Fibroblast of the aortic adventitia (primary cell): ENCODE measurements at places on chromosomes 3 and 15.

DNA sequence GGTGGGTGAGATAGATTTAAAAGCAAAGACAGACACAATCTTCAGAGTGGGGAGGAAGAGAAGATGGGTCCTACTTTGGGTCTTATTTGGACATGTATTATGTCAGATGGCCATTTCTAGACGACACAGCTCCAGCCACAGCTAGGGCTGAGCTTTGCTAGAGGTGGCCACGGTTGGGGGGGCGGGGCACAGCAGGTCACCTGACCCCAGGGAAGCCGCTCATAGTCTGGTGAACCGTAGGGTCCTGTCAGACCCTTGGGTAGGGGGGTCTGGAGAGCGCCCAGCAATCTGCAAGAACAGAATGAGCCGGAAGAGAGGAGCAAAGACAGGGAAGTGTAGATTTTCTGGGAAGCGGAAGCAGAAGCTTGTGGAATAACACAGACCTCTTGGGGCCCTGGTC lies 6.6 kb downstream of the EPB42 start:
- no peak for DNase-seq

- DNase-seq, result no peak
These were observed 307.1 kb downstream of the MECOM start for GRCh38 chr3:169356284-169356955.

GRCh38 chr15:82647835-82648256 lies 683 bp upstream of the CPEB1 start:
- DNase-seq, result no peak

GRCh38 chr15:57005244-57005643 lies 86.8 kb downstream of the TCF12 start:
- no peak for DNase-seq

GRCh38 chr3:185316740-185317412 lies 46.1 kb upstream of the MAP3K13 start:
- peak; percentile 85 for DNase-seq

DNA sequence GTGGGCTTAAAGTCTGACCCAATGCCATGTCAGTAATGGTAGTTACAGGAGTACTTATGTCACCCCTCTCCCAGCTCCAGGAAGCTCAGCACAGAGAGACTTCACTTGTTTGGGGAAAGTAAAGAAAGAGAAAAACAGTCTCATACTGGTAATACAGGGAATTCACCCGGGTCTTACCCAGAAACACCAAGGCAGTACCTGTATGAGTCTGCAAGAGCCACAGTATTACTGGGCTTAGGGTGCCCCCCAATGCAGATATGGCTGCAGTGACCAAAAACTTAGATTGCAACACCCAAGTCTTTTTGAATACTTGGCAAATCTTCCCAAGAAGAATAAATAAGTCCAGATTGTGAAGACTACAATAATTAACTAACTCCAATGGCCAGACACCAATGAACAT lies 622.1 kb downstream of the IGSF11 start:
- DNase-seq, result no peak

DNA sequence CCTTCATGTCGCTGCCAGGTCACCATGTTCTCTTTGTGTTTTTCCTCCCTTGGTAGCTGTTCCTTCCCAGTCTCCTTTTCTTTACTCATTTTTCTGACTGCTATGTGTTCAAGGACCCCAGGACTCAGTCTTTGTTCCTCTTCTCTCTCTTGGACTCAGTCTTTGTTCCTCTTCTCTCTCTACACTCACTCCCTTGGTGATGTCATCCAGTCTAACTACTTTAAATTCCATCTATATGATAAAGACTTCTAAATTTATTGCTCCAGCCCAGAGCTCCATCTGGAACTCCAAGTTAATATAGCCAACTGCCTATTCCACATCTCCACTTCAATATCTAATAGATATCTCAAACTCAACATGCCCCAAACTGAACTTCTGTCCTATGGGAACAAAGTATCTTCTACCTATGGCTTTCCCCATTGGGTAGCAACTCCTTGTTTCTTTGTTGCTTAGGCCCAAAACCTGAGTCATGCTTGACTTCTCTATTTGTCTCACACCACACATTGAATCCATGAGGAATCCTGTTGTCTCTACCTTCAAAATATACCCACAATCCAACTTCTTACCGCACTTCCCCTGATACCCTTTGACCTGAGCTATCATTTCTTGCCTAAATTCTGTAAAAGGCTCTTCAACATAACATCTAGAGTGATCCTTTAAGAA lies 4.9 kb upstream of the DYNC1LI1 start:
- DNase-seq, result no peak

DNA sequence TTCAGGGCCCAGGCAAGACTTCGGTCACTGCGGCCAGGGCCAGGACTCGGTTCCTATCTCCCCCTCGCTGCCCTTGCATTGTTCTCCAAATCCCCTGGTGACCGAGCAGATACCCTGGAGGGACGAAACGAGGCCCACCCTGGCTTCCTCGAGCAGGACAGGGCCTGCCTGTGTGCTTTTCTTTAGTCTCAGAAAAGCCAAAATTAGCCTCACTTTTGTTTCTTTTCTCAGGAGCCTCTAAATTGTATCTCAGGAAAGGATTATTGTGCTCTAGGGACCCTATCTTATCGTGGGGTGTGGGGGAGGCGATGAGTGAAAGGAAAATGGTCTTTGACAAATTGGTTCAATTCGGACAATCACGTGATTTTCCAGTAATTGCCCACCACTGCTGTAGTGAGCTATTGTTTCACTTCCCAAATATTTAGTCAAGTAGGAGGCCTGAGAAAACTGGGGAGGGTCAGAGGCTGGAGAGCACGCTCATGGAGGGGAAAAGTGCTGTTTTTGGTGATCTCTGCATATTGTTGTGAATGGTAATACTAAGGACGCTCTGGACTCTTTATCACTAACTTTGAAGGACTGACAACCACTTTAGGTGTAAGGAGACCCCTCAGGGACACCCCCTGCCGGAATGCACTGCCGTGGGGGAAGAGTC lies 61.6 kb downstream of the TMEM44 start:
- DNase-seq, result peak; percentile 51

- DNase-seq, result no peak
These were observed 139.2 kb upstream of the WNT5A start for GRCh38 chr3:55626279-55626665.

DNA sequence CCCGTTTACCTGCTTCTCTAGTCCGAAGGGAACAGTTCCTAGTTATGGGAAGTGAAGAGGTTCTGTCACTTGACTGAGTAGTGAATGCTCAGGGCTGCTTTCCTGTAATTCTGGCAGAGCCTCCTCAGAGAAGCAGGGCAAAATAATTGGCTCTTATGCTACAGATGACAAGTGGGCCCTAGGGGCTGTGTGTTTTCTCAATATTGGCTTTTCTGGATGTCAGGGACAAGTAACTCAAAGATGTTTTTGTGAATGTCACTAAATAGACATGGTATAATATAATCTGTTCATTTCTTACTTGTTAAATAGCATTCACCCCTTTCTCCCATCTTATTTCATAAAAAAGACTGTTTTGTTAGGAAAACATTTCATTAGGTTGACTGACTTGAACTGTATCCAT lies 40.1 kb downstream of the SGO1 start:
- no peak for DNase-seq

DNA sequence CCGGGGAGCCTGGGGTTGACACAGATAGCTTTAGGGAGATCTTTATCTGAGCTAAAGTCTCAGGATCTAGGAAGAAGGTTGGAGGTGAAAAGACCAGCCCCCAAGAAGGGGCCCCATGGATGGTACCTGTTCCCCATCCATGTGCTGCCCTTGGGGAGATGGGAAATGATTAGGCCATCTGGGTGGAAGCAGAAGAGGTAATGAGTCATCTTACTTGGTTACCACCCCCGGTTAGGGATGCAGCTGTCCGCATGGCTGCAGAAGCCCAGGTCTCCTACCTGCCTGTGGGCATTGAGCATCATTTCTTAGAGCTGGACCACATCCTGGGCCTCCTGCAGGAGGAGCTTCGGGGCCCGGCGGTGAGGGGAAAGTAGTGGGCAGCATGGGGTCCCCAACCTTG lies 3.1 kb upstream of the CPLX3 start:
- no peak for DNase-seq

GRCh38 chr3:155805802-155806618 lies at the start of gene C3orf33:
Gene C3orf33 (minus strand): TSS chr3:155806278. CDS start chr3:155806252, 26 bp downstream.
- DNase-seq, result peak; percentile 45

DNA sequence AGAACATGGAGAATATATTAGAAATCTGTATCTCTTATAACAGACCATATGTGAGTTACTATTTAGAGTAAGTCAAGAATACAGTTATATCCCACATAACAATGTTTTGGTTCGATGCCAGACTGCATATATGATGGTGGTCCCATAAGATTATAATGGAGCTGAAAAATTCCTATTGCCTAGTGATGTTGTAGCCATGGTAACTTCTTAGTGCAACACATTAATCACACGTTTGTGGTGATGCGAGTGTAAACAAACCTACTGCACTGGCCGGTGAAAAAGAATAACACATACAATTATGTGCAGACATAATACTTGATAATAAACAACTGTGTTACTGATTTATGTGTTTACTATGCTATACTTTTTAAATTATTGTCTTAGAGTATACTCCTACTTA lies 69.8 kb upstream of the MNS1 start:
- no peak for DNase-seq

- DNase-seq, result no peak
These were observed 45.7 kb upstream of the ADGRG7 start for GRCh38 chr3:100563652-100564211.

GRCh38 chr3:194163697-194164096 lies 27.7 kb downstream of the HES1 start:
- DNase-seq, result no peak

GRCh38 chr3:9770276-9770812 lies 597 bp upstream of the CAMK1 start:
- DNase-seq, result peak; percentile 69

DNA sequence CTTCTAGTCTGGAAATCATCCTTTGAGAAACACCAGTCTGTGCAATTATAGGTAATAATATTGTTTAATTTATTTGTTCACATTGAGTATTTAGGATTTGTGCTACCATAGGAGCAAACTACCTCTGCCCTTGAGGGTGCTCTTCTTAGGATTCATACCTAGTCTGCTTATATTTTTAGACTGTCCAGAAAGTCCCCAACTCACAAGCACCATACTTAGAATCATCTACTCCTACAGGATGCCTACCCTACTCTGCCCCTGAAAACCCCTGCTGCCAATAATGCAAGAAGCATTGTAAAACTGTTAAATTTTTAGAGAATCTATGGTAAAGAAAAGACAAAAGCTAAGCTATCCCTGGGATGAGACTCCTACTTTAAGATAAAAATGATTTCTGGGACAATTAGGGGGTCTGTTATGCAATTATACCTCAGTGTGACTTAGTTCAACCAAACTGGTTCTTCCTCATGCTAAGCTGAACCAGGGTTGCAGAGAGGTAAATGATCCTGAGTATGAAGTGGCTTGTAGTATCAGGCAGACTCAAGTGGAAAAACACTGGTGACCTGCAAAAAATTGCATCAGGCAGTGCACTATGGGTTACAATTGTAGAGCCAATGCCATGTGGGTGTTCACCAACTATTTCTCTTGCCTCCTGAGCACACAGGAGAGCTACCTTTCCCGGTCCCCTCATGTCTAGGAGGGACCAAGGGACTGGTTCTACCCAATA lies 133.3 kb downstream of the TNIK start:
- no peak for DNase-seq

- DNase-seq, result no peak
These were observed 35.0 kb downstream of the SERP1 start for GRCh38 chr3:150511122-150511821.

DNA sequence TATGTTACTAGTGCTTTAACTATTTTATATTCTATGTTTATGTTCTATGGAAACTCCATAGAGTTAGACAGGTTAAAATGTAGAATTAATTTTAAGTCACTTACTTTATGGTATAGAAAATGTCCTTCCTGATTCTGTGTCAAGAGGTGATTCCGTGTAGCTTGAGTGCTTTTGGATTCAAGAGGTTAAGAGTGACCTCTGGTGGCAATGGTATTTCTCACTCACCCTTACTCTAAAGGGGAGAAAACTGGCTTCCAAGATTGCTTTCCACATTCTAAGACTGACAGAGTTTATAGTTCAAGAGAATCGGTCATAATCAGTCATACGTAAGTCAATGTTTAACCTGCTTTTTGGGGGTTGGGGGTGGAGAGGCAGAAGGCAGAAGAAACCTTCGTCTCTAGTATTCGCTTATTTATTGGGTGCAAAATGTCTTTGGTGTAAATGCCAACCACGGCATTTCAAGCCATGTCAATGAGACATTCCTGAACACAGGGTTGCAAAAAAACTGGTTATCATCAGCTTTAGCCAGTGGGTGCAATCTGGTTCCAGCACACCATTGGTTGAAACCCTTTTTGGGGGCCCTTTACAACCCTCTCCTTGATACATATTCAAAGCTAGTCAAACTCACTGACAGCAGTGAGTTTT lies 92.0 kb upstream of the VGLL3 start:
- DNase-seq, result peak; percentile 85

DNA sequence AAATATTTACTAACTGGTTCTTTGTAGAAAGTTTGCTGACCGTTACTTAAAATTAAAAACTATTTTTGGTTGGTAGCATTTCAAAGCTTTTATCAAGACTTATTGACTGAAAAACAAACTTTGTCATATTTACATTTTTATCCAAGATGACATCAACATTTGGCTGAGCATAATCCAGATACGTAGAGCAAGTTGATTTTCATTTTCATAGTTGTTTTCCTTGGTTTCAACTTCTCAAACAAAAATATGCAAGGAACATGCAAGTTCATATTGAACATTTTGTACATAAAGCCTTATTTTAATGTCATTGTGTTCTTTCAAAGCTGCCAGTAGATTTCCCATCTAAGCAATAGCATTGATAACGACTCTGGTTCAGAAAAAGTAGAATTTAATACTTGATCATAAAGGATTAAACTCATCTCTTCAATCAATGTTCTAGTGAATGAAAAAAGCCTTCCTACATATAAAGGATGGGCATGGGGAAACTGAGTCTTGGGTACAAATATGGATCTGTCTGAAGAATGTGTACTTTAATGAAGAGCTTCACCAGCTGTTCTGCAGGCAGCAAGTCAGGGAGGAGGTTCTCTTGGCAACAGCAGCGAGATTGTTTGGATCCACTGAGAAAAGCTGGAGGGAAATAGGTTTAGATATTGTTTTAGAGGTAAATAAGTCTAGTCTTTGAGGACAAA lies 5.6 kb downstream of the RAB8B start:
- DNase-seq, result peak; percentile 25

GRCh38 chr15:64048781-64049460 lies 2.6 kb upstream of the DAPK2 start:
- no peak for DNase-seq

- DNase-seq, result peak; percentile 31
These were observed 2.1 kb downstream of the SLC41A3 start for GRCh38 chr3:126081618-126082361.

- DNase-seq, result no peak
These were observed 10.1 kb upstream of the WNT5A start for GRCh38 chr3:55497250-55497649.

DNA sequence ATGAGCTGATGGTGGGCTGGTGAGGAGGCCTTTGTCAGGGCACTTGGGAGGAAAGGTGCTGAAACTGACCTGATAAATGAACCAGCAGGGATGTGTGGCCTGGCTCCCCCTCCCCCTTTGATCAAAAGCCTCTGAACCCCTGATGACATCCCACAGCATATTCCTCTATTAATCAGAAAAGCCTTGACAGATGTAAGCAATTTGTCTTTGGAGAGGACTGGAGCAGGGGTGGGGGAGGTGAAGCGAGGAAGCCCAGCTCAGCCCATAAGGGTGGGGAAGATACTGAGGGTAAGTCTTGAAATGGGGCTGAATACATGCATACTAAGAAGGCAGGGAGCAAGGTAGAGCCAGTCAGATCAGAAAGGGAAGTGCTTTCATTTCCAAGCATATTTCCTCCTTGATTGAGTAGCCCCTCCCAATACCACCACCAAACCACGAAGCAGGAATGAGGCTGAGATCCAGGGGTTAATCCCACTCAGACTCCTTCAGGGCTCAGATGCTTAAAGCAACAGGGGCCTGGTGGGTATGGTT lies 34.7 kb upstream of the MRPS22 start:
- no peak for DNase-seq
